ENCODE measurements at places on chromosomes 3 and 15.

GRCh38 chr3:72633534-72633933 is 214.7 kb downstream of the SHQ1 start:
- no peak for DNase-seq

GRCh38 chr3:127305499-127306060 is 17.7 kb upstream of the PRR20G start:
- no peak for DNase-seq

GRCh38 chr3:86653661-86654205 is 337.2 kb downstream of the VGLL3 start:
- no peak for DNase-seq

- no peak for DNase-seq
These were observed 167.3 kb upstream of the THBS1 start for GRCh38 chr15:39413558-39413957.

DNA sequence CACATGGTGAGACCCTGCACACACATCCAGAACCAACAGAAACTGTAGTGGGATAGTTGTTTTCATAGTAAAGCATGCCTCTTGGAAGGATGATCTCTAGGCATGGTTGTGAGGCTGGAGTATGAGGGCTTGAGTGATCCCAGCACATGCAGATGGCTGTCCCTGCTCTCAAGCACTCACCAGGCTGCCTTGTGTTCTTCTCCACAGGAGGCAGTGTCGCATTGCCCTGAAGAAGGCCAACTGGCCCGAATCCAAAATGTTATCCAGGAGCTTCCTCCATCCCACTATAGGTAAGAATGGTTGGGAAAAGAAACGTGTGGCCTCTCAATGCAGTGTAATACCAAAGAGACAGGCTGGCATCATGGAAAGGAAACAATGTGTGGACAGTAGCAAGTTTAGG is 82.7 kb downstream of the TMEM39A start:
- DNase-seq, result no peak

- no peak for DNase-seq
These were observed 542.9 kb downstream of the FHIT start for GRCh38 chr3:60708191-60708975.

DNA sequence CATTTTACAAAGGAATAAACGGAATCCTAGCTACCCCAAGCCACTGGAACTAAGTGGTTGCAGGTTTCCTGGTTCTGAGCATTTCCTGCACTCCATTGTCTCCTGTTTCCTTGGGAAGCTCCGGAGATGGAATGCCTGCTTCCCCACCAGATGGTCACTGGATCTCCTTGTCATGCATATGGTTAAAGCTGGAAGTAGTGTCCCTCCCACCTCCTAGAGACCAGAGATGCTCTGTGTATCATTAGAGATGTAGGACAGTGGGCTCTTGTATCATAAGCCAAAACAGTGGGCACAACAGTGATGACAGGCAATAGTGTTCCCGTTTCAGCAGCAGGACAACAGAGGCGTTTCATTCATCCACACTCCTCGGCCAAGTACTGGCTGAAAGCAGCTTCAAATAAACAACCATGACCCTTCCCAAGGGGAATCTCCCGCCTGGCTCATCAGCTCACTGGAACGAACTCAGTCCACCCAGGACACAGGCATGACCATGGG is 136.2 kb upstream of the EIF1B start:
- no peak for DNase-seq

- no peak for DNase-seq
These were observed 3.5 kb downstream of the SMAD3 start for GRCh38 chr15:67068710-67069400.

- DNase-seq, result no peak
These were observed 297 bp downstream of the PRC1 start for GRCh38 chr15:90994059-90994416.

All from T-helper 9 cell (primary cell).